GM12891 (cell line): ENCODE measurements at places on chromosomes 2 and 18.

DNA sequence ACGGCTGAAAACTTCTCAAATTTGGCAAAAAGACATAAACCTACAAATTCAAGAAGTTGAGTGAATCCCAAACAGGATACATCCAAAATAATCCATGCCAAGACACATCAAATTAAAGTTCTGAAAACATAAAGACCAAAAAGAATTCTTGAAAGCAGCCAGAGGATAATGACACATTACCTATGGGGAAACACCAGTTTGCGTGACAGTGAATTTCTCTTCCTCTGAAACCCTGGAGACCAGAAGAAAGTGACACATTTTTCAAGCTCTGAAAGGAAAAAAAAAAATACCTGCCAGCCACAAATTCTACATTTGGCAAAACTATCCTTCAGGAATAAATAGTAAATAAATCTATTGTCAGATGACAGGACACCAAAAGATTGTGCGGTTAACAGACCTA lies 86.0 kb upstream of the AFF3 start:
- DNase-seq = no peak

GRCh38 chr2:57981083-57981768 lies 65.4 kb upstream of the VRK2 start:
- DNase-seq = no peak

DNA sequence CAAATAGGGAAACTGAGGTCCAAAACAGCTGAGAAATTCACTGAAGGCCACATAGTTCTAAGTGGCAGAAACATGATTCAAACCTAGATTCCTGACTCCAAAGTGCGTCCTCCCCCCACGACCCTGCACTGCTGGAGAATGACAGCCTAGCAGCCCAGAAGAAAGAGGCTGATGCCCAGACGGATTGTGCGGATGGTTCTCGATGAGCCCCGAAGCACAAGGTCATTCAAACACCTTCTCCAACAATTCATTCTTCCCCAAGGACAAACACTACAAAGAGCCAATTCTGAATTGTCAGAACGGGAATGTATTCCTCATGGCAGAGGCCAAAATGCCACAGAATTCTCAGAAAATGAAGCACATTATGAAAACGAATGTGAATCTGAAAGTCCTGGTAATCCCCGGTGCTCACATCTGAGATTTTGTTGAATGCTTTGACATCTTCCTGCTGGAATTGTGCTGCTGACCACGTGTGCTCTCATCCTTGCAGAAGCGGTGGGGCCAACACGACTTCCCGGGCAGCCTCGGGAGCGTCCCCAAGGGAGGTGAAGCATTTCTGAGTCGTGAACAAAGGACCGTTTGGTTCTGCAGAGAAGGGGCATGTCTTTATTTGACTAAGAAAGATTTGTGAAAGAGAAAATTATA lies 337.0 kb downstream of the EIPR1 start:
- no peak for DNase-seq

GRCh38 chr2:47119001-47119400 lies 36.1 kb downstream of the STPG4 start:
- DNase-seq = no peak

DNA sequence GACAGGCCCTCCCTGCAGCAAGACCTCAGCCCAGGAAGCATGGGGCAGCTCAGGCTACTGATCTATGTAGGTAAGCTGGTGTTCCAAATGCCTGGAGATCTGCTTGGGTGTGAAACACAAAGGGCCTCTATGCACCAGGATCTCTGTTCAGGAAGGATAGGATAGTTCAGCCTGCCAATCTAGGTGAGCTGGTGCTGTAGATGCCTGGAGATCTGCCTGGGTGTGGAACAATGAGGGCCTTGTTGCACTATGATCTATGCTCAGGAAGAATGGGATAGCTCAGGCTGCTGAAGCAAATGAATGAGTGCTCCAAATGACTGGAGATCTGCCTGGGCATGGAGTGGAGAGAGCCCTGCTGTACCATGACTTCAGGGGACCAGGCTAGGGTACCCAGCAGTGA lies 48.9 kb upstream of the MYL1 start:
- DNase-seq = no peak

GRCh38 chr2:227534714-227535113 lies 62.8 kb downstream of the AGFG1 start:
- no peak for DNase-seq

GRCh38 chr2:48592067-48592466 lies 25.6 kb upstream of the GTF2A1L start:
- DNase-seq = no peak

GRCh38 chr18:24209558-24209957 lies 70.7 kb downstream of the CABYR start:
- no peak for DNase-seq

- peak; percentile 72 for DNase-seq
Measured at GRCh38 chr2:121897335-121897970, 142.0 kb downstream of the TSN start.
